ENCODE measurements at places on chromosomes 7 and 10.
A peak's percentile ranks its signal among the peaks of the same experiment; 100 is the strongest.

DNA sequence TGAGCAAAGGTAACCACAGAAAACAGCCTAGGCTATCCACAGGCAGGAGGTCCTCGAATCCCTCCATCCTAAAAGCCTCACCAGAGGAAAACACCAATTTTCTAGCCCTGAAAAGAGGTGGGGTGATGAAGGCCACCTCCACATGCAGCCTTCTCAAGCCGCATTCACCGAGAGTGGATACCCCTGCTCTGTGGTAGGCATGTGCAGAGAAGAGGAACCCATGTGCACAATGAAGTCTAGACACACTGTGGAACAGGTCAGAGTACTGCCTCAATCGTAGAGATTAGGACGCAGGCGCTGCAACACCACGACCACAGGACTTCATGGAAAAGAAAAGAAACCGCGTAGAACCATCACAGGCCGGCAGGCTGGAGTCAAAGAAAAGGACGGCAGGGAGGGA lies 38.8 kb downstream of the GRB10 start:
- no peak for DNase-seq

GRCh38 chr10:89302625-89303024 lies 779 bp downstream of the IFIT2 start:
- DNase-seq: no peak

DNA sequence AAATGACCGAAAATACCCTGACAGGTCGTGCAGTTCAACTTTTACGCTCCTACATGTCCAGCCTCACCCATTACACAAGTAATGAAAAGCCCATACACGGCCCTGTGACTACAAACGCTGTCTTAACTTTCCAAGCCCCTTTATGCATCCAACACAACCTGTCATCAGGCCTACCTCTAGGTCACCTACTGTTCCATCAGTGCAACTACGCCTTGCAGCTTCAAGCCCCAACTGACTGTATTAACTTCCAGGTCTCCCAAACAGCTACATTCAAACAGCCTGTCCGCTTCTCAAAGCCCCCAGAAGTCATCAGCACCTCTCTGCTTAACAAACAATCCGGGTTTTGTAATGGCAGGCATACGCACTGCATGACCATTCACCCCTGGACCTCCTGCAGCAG lies 19.2 kb downstream of the ZNF107 start:
- DNase-seq: no peak

- no peak for DNase-seq
These were observed 95.1 kb downstream of the MACC1 start for GRCh38 chr7:20122073-20122472.

GRCh38 chr7:5143935-5144903 lies 45.8 kb upstream of the WIPI2 start:
- DNase-seq: peak; percentile 59

DNA sequence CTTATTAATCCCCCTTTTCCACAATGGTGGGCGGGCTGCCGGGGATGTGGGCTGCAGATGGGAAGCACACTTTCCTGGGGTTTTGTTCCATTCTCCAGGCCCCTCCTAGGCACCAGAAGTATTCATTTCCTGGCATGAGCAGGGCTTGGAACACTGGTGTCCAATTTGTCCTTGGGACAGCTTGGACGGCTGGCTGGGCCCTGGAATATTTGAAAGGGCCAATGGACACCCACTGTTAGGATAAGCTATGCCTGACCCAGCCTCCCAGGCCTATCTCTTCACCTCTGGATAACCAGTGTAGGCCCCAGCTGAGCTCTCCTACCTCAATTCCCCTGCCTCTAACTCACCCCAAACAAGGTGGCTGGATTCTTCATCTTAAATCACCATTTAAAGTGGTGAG lies 354.9 kb downstream of the PTEN start:
- DNase-seq: no peak

DNA sequence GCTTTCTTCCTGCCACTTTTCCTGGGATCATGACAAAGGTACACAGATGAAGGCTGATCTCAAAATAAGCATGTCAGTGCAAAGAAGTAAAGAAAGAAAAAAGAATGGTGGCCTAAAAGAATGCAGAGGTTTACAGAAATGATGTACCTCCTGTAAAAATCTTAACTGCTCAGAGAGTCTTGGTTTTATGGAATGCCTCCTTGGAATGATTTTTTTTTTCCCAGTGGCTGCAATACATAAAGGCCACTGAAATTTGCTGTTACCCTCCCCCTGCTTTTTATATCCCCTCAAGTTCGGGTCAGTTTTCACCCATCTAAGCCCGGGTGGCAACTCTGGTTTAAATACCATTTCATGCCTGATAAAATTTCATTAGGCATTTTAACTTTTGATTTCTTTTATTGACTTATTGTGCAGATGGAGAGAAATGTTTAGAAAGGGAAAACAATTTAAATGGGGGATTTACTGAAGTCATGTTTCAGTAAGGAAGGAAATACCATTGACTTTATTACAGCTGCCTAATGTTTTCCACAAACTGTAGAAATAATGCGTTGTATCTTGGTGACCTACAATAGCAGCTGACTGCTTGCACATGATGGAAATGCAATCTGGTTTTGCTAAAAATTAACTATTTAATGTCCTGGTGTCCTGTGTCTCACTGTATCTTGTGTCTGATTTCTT lies 102.5 kb downstream of the SAMD9 start:
- no peak for DNase-seq

DNA sequence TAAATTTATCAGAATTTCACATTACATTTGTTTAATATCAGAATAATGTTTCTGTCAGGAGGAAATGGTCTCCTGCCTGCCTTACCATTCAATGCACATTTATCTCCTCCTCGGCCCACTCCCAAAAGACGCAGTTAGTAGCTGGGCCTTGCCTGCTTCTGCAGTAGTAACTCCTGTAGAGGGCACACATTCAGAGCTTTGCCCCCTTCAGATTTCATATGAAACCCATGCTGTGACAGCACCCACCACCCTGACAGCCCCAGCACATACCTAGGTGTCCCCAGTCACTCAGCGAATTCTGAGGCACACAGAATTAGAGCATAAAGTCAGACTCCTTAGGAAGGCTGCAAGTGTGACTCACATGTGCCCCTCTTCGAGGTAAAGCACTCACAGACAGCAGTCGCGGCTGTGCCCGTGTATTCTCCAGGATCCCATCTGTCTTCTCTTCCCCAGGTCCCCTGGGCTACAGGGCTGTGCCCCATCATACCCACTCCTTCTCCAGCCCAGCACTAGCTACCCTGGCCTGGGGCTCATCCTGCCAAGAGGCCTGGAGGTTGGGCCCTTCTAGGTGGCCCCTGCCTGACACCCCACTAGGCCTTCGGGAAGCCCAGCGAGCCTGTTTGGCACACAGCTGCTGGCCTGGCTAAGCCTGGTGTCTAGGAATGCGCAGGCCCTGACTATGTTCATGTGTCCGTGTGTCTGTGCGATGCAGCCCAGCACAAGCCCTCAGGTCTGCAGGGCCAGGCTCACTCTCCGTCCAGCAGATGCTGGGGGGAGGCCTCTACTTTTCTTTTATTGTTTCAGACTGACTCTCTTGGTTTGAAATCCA lies 4.7 kb upstream of the DEPP1 start:
- no peak for DNase-seq

- no peak for DNase-seq
These were observed 327.0 kb downstream of the RNLS start for GRCh38 chr10:88256013-88256680.

DNA sequence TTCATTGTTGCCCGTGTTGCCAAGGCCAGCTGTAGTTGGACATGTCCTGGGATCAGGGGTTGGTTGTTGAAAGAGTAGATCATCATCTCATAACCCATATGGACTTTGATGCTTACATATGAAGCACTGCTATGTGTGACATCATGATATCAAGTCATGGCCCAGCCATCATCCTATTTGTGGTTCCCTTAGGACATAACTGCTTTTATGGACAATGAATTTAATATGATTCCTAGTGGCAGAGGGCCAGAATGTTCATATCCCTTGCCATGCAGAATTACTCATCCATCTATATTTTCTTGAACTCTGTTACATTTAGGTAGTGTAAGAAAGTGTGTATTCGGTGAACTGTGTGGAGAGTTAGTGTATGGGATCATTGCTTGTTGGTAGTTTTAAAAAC lies 343.9 kb upstream of the LRGUK start:
- no peak for DNase-seq

DNA sequence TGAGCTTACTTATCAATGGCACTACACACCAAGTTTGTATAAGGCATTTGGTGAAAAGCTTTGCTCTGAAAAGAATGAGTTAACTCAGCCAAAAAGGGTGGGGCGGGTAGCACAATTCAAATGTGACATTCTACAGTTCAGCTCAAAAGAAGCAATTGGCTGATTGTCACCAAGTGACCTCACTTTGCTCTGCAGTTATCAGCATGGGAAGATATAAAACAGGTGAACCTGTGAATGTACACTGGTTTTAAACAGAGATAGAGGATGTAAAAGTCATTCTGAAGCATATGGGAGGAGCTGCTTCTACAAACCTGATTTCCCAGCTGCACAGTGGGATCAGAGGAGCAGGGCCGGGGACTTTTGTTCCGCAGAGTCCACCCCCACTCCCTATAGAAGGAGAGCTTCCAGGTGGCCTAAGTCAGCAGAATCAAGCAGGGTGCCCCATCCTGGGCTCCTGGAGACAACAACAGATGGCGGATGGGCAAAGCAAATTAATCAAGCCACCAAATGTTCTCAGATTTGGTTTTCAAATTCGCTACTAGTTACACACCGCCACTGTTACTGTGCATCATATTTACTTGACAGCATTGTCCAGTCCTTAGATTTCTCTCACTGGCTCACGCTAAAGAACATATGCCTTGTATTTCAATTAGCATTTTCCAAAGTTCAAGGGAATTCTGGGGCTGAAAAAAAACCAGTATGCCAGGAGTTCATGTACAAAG lies 27.5 kb upstream of the NPVF start:
- no peak for DNase-seq

DNA sequence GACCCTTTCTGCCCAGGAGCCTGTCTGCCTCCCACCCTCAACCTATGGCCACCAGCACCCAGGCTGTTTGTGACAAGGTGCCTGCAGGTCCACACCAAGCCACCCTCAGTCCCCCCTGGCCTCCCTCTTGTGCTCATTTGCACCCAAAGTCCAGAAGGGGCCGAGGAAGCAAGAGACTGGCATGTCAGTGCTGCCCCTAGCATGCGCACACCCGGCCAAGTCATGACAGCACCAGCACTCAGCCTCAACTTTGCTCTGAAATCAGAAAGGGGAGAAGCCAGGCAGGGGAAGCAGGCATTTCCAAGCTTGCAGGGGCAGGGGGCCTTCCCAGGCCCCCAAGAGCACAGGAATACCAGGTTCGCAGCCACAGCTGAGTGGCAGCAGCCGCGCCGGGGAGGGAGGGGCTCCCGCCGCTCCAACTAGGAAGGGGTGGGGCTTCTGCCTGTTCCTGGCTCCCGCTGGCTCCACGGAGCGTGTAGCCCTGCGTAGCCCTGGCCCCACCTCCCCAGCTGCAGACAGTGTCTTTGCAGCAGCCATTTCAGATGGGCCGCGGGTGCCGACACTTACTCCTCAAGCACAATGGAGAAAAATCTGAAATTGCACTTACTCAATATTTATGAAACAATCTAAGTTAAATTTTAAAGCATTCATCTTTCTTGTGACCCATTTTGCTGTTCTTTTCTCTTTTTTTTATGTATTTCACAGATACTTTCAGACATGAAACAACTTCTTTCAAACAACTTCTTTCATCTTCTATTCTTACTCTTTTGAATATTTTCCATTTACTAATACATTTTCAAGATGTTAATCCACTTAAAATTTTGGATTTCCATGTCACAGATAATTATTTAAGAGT lies 54.9 kb upstream of the ABCB5 start:
- no peak for DNase-seq

GRCh38 chr7:98321301-98321700 lies 39.8 kb downstream of the BRI3 start:
- DNase-seq: no peak

- no peak for DNase-seq
These were observed 247.7 kb downstream of the PRKG1 start for GRCh38 chr10:51321980-51322379.

- no peak for DNase-seq
These were observed 120.7 kb downstream of the TES start for GRCh38 chr7:116331020-116331419.

GRCh38 chr7:102456327-102456726 lies 8.3 kb downstream of the ALKBH4 start:
- no peak for DNase-seq

DNA sequence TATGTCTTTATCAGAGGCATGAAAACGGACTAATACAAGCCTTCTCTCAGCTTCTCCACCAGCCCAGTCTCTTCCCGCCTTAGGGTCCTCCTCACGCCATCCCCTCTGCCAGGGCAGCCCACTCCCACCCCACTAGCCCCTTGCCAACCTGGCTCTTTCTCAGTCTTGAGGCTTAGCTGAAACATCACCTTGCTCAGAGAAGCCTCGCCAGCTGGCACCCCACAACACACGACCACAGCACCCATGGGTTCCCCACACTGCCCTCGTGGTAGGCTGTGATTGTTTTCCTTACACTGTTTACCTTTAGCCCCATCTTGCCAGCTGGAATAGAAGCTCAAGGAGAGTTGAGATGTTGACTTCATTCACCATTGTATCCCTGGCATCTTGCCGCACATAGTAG lies 44.4 kb downstream of the GPAM start:
- no peak for DNase-seq

DNA sequence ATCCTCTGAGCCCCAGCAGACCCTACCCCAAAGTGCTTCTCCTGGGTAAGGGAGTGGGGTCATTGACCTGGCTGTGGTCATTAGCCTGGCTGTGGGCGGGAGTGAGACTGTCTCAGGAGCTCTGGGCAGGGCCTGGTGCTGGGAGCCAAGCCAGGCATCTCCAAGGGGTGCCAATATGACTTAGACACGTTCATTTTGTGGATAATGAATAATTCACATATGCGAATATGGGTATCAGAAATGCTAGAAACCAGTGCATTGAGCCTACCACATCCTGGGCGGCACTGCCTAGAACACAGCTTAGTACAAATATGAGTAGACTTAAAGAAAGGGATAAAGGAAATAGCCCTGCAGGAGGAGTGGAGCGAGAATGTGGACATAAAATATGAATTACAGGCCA lies 14.4 kb upstream of the SRRM3 start:
- DNase-seq: no peak

DNA sequence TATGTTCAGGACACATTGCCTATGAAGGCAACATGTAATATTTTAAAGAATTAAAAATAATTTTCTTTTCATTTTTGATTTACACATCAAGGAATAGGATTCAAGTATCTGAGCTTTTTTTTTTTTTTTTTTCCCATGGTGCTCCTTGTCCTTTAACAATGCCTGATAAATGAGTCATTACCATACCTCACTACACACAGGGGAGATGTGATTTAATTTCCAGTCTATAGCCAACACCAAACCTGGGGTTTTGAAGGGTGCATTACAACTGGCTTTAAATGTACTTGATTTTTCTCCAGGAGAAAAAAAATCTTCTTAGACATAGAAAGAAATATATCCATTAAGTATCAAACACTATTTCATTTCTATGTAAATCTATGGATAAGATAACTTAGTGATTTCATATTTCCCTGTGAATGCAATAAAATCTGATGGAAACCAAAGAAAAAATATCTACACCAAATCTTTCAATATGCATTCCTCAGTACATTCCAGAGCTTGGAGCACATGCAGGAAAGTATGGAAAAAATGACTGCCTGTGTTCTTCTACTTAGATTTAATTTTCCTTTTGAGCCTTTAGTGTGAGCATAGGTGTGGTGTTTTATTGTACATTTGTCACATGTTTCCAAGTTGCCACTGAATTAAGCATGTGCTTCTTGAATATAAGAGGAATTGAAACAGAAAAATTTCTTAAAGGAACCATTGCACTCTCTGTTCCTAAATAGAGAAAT lies 204.8 kb upstream of the MEOX2 start:
- DNase-seq: no peak
